ENCODE measurements at places on chromosomes 2 and 18.

- no peak for DNase-seq
Measured at GRCh38 chr2:48162742-48163141, 256.4 kb upstream of the FBXO11 start.

- no peak for DNase-seq
Measured at GRCh38 chr2:175195012-175195411, 13.5 kb upstream of the ATP5MC3 start.

GRCh38 chr2:229855116-229855515, 66.7 kb downstream of the TRIP12 start:
- DNase-seq, result no peak

DNA sequence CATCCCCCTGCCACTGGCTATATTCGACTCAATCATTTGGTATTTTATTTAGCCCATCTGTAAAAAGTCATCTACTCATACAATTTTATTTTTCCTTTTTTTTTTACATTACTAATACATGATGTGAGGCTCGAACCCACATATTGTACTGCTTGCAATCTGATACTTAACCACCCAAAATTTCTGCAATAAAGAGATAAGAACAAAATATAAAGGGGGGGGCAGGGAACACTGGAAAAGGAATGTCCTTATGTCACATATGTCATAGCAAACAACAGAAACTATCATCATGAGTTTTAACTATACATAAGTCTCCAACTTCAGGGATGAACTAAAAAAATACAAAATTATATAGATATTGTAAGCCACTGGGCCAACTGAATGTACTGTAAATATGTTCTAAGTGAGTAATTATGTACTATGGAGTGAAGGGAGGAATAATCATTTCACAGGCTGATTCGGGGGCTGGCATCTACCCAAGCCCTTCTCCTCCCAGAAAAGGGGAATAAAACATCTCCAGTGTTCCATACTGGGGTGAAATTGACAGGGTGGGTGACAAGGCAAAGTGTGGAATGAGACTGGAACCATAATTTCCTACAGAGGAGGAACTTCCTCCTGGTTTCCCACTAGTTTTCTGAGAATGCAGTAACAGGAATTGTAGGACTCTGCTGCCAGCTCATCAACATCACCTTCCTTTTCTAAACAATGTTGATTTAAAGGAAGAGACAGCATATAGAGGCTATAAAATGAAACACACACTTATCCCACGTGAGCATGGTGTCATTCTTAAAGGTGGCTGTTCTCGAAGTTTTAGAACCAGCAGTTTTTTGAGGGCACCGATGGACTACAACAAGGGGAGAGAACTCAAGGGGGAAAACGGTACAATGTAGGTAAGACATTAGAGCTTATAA, 79.5 kb downstream of the FARSB start:
- no peak for DNase-seq

DNA sequence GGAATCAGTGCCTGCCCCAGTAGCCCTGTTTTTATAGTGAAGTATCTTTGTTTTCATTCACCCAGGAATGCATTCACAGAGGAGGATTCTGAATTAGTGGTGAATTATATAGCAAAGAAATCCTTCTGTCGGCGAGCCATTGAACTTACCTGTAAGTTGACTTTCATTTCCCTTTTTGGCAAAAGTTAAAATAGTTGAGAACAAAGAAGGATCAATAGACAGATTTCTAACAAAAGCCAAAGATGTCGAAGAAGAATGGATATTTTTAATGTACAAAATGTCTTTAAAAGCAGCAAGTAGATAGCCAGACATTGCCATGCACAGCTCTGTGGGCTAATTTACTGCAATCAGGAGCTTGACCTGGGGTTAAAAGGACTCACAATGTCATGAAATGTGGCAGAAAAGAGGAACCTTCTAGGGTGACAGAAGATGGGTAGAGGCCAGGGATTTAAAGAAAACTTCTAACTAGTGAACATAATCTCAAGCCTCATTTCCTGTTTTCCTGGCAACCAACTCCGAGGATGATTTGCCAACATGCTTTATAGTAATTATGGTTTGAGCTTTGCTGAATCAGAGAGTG, 53.8 kb upstream of the TMEM87B start:
- no peak for DNase-seq

DNA sequence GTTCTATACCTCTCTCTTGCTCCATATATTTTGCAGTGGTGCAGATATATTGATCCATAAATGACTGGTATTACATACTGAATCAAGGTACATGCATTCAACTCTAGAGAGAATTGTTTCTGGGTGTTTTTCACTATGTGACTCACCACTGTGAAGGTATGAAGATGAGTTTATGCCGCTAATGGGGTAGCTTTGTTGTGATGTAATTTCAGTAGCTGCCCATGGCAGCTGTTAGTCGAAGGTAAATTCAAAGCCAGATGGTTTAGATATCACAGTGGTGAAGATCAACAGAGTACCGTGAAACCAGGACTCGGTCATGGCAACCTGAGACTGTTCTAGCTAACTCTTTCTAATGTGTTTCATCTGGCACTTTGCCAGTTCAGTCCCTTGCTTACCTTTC, 50.4 kb downstream of the PKP4 start:
- peak; percentile 96 for DNase-seq

DNA sequence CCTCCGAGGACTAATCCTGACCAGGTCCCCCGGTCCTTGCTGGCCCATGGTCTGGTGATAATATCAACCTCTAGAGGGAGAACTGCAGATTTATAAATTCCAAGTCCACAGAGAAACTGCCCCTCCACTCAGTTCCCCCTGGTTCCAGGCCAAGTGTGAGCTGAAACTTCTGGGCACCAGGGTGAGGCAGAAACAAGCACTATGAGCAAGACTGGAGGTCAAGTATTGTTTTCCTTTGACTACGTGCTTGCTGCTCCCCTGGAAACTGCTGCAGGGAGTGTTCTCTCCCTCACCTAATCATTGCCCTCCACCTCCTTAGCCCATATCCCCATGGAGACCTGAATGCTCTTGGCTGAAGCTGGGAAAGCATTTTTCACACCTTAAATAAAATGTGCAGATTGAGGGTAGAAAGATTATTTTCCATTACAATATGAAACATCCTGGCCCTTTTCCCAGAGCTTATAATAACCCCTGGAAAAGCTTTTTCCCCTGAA, 135.2 kb downstream of the RDH14 start:
- DNase-seq, result no peak

GRCh38 chr18:478681-479080, 21.8 kb downstream of the COLEC12 start:
- DNase-seq, result no peak

DNA sequence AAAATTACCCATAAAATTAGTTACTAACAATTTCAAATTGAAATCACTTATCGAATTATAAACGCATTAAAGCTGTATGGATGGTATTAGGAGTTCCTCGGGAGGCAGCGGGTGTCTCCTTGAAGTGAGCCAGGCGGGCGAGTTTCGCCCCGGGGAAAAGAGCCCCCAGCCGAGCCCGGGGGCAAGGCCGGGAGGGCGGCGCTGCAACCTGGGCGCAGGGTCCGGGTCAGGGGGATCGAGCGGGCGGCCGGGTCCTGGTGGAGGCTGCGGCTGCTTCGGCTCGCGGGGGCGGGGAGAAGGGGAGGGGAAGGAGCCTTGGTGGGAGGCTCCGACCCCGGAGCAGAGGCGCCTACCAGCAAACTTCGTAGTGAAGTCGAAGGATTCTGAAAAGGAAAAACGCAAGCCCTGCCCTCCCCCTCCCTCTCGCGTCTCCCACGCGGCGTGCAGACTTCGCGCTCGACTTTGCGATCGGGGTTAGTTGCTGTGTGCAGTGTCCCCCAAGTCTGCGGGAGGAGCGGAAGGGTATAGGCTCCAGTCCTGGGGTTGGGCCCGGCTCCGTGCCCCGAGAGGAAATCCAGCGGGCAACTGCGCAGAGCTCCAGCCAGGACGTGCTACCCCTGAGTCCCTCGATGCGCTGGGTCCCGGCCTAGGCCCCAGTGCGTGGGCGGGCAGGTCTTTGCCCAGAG, 140.8 kb downstream of the MEIS1 start:
- no peak for DNase-seq

GRCh38 chr2:49901202-49902065, 747.1 kb upstream of the FSHR start:
- DNase-seq, result peak; percentile 83

GRCh38 chr18:39753178-39753577, 2187.6 kb upstream of the CELF4 start:
- no peak for DNase-seq

DNA sequence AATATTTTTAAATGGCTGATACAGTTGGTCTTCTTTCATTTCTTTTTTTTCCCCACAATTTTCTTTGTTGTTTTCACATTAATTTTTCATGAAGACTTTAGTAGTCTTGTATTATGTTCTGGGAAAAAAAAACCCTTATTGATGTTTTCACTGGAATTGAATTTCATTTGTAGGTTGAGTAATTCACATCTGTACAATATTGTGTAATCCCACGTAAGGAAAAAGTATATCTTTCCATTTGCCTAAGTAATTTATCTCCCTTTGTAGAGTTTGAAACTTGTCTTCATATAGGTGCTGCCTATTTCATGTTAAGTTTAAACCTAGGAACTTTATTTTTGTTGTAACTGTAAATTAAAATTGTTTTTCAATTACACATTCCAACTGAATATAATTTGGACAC, 2.0 kb downstream of the DNAJC27 start:
- DNase-seq, result no peak

DNA sequence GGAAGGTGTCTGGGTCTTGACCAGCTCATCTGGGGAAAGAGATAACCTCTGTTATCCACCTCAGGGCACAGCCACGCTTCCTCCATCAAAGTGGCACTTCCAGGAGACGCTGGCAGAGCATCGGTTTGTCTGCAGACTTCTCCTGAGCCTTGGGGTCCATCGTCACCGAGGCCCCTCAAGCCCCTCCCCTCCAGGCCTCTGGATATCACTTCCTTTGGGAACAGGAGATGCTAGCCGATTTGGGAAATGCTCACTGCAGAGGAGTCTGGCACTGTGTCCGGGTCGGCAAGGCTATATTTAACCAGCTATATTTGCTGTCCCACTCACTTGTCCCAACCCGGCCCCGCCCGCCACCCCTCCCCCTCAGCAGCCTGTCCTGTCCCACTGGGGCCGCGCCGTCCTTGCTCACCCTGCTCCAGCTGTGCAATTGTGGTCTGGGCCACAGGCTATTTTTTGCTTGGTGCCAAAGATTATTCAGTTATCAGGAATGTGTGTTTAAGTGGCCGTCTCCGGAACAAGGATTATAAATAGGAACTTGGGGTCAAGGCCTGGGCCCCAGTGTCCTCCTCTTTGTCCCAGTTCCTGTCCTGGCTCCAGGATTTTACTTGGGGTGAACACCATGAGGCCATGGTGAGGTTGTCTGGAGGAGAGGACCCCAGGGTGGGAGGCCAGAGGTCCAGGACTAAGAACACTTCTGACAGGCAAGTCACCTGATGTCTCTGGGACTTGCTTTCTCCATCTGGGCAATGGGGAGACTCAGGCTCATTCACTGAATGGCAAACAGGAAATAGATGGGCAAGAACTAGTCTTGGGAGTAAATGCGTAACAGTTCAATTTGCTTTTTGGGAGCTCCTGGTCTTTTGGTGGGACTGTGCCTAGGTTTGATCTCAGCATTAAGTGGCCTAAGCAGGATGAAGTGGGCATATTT, 263.6 kb downstream of the DYSF start:
- DNase-seq, result no peak

DNA sequence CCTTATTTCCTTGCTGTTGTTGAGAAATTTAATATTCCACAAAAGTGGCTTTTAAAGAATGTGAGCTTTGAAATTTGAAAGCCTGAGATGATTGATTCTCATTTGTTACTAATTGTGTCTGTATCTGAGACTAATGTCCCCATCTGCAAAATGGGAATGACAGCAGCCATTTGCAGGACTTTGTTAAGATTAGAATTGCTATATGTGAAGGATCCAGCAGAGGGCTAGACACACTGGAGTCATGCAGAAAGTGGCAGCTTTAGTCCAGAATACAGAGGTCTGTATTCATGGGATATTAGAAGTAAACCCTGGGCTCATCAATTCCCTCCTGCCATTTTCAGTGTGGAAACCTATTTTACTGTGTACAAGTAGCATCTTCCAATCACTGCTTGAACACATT, 296.5 kb upstream of the GYPC start:
- DNase-seq, result peak; percentile 1

DNA sequence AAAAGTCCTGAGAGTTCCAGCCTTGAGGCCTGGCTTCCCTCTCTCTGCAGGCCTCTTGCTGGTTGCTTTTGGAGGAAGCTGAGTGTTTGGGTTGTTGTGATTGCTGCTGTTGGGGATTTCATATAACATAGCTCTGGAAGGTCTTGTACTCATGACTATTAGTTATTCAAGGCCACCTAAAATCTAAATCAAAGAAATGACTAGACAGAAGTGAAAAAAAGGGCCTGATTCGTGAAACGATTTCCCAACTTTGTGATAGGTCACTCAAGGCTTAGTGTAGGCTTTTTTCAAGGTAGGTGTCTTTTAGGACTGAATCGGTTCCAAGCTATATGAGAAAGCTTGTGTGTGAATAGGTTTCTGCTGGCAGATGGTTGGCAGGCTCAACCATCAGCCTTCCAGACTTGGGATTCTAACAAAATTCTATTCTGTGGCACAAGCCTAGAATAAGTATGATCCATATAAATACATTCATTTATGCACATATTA, 164.4 kb downstream of the FMNL2 start:
- DNase-seq, result no peak

- no peak for DNase-seq
Measured at GRCh38 chr2:60297296-60298005, 256.0 kb downstream of the BCL11A start.

DNA sequence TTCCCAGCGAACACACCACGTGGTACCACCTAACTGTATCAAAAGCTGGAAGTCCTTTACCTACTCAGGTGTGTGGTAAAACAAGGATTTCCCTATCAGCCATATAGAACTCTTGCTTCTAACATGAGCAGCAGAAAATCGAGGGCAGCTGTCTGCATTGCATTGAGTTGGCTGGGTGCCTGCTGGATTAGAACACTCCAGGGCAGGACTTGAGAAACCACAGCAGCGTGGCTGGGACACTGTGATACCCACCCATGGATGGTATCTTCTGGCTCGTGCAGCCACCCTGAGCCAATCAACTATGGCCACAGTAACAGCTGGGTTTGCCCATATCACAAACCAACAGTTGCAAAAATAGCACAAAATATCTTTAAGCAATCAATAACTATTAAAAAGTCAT, 188.3 kb downstream of the FBXO15 start:
- no peak for DNase-seq

DNA sequence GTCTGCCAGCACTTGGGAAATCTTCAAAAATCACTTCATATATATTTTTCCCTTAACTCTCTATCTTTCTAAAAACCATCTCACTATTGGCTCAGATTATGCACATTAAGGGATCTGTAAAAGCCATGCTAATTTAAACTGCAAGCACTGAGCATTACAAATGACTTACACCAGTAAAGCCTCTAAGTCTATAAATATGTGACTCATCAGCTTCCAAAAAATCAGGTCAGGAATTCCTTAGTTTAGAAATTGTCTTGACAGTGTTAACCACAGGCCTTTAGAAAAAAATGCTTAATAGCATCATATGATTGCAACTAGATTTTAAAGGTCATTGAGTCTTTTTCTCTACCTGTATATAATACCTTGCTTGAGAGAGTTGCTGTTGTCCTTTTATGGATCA, 1113.6 kb upstream of the PIK3C3 start:
- no peak for DNase-seq

DNA sequence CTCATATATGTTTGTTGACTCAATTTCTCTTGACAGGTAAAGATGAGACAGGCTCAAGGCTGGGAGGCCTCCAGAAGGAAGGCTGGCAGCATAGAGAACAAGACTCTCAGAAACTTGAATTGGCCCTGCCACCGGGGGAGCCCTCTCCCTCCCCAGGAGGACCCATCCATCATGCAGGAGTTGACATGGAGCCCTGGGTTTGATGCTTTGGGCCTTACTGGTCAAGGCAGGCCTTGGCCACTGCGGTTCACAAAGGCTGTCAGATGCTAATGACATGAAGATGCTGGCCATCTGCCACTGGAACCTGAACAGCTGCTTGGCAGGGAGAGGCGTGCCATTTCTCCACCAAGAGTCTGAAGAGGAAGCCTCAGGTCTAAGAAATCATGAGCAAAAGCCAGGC, 193.6 kb downstream of the MTCL1 start:
- DNase-seq, result peak; percentile 33

All from NCI-H2171 treated with DMSO at 0.1 percent for 48 hours (cell line).